ENCODE measurements at places on chromosomes 11 and 22.

DNA sequence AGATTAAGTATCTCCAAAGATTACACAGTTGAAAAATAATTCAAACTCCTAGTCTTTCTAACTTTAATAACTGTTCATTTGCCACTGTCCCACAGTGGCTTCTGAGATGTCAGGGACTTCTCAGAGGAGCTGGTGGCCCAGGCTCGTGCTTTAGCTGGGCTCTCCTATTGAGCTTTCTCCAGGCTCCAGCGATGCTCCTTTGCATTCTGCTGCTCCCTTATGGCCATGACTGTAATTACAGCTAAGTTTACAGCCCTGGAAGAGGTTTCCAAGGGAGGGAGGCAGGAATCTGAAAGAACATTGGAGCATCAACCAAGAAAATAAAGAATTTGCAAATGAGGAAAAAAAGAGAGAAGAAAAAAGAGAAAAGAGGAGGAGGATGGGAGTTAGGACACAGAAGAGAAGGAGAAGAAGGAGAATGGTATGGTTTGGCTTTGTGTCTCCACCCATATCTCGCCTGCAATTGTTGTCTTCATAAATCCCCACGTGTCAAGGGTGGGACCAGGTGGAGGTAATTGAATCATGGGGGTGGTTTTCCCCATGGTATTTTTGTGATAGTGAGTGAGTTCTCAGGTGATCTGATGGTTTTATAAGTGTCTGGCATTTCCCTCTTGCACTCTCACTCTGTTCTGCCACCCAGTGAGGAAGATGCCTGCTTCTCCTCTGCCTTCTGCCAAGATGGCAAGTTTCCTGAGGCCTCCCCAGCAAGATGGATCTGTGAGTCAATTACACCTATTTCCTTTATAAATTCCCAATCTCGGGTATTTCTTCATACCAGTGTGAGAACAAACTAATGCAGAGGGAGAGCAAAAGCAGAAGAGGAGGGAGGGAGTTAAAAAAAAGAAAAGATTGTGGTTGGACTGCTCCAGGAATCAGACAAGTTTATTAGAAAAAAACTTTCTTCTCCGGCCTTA is 857.0 kb downstream of the KCNA4 start:
- DNase-seq = no peak

- no peak for DNase-seq
Observed at GRCh38 chr11:84655712-84656111, 971.4 kb downstream of the DLG2 start.

- DNase-seq = no peak
Observed at GRCh38 chr11:61193596-61193995, 9.7 kb upstream of the PGA3 start.

DNA sequence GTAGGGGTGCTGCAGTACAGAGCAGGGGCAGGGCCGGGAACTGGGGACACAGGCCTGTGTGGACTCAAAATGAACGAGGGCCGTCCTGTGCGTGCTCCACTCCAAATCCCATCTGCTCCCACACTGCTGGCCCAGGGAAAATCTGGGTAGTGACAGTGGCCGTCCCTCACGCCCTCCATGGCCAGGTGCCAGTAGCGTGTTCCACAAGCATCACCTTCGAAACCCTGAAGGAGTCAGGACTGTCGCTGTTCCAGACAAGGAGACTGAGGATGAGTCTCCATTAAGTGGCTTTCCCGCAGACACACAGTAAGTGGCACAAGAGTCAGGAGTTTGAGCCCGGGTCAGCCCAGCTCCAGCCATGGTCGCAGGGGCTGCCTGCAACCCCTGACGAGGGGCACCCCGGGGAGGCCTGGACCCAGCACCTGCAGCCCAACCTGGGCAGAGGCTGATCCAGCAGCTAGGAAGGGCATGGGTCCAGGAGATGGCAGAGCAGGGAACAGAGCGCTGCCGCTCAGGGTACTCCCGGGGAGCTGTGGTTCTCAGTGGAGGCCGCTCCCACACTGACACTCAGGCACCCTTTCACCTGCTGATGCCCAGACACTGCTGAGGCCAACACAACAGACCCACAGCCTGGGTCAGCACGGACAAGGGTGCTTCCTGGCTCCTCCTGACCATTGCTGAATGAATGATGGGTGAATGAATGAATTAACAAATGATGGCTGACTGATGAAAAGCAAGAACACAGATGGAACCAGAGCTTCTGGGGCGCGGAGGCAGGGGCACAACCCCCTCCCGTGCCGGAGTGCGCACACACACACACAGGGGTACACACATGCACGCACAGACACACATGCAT is 35.3 kb downstream of the IGF2 start:
- DNase-seq = no peak

GRCh38 chr11:2982214-2982613 is 9.9 kb downstream of the NAP1L4 start:
- DNase-seq = no peak

- no peak for DNase-seq
Observed at GRCh38 chr11:128552783-128553661, 34.3 kb downstream of the ETS1 start.

DNA sequence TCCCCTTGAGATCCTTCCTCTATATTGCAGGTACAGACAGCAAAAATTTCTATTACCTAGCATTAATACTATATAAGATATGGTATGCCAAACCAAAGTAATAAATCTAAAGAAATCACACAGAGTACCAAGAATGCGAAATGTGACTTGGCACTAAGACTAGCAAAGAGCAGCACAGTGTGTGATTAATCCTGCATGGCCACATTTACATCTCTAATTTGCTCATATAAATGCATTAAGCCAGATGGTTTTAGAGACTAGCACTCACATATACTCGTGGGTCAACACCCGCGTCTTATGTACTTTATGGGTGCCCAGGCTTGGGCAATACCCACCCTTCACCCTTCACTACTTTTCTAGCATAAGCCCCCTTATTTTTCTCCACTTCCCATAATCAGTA is 213.2 kb downstream of the TTC28 start:
- DNase-seq = no peak

- no peak for DNase-seq
Observed at GRCh38 chr11:114237321-114238280, 58.6 kb upstream of the NNMT start.
